IPS DF 19.7 (cell line): ENCODE measurements at places on chromosomes 3 and 15.

DNA sequence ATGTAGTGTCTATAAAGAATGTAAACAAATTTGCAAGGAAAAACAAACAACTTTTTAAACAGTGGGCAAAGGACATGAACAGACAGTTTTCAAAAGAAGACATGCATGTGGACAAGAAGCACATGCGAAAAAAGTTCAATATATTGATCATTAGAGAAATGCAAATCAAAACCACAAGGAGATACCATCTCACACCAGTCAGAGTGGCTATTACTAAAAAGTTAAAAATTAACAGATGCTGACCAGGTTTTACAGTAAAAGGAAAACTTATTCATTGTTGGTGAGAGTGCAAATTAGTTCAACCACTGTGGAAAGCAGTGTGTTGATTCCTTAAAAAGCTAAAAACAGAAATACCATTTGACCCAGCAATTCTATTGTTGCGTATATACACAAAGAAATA lies 47.1 kb upstream of the LSAMP start:
- no peak for DNase-seq

GRCh38 chr15:42595626-42596240 lies 20.3 kb downstream of the STARD9 start:
- DNase-seq: no peak

- no peak for DNase-seq
Measured at GRCh38 chr15:52789601-52790168, 451 bp downstream of the ONECUT1 start.

GRCh38 chr3:47542471-47543173 lies 29.1 kb upstream of the ELP6 start:
- DNase-seq: no peak
